ENCODE measurements at places on chromosomes 7 and 10.

GRCh38 chr10:17710181-17710580 lies 41.8 kb upstream of the TMEM236 start:
- no peak for DNase-seq

GRCh38 chr10:110445871-110446270 lies 51.8 kb upstream of the DUSP5 start:
- no peak for DNase-seq

GRCh38 chr10:89470628-89471027 lies 56.3 kb downstream of the IFIT5 start:
- DNase-seq: no peak

DNA sequence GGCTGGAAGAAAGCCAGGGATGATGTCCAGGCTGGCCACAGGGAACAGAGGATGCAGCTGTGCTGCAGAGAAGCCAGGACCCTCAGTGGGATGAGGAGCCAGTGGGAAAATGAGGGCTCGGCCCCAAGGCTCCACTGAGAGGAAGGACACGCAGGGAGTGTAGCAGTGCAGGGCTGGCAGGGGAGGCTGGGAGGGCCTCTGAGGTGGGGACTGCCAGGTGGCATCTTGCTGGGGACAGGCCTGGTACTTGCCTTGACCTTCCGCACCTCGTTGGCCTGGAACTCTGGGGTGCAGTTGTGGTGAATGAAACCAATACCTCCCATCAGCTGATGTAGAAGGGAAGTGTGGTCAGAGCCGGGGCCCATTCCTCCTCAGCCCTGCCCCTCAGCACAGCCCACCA lies 9.2 kb downstream of the IMPDH1 start:
- no peak for DNase-seq

DNA sequence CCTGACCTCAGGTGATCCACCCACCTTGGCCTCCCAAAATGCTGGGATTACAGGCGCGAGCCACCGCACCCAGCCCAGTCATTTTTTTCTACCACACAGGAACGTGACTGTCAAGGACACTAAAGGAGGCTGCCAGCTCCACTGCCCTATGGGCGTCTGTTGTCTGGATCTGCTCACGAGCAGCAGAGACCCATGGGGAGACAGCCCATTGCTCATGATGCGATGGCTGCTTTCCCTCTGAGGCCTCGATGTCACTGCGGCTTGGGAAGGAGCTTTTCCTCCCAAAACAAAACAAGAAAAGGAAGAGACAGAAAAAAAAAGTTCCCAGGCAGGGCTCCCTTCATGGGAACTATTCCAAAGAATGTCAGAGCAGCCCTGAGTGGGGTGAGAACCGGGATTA lies 70.5 kb downstream of the DENND2A start:
- no peak for DNase-seq

- no peak for DNase-seq
Measured at GRCh38 chr7:96596120-96596826, 113.4 kb downstream of the SEM1 start.

- no peak for DNase-seq
Measured at GRCh38 chr10:133230387-133231195, 574 bp downstream of the UTF1 start.

DNA sequence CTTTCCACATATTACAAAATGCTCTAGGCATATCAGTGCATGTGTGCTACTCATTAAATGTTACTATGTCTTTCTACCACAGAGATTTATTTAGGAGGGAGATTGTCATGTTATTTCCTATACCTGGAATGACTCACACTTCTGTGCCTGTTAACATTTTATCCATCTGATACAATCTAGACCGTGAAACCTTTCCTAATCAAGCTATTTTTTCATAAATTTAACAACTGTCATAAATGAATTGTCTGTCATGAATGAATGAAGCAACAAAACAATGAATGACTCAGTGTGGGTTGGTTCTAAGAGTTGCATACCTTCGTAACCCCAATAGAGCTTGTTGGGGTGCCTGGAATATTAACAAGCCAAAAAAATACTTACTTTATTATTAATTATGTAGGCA lies 554.3 kb downstream of the GRM8 start:
- DNase-seq: no peak

DNA sequence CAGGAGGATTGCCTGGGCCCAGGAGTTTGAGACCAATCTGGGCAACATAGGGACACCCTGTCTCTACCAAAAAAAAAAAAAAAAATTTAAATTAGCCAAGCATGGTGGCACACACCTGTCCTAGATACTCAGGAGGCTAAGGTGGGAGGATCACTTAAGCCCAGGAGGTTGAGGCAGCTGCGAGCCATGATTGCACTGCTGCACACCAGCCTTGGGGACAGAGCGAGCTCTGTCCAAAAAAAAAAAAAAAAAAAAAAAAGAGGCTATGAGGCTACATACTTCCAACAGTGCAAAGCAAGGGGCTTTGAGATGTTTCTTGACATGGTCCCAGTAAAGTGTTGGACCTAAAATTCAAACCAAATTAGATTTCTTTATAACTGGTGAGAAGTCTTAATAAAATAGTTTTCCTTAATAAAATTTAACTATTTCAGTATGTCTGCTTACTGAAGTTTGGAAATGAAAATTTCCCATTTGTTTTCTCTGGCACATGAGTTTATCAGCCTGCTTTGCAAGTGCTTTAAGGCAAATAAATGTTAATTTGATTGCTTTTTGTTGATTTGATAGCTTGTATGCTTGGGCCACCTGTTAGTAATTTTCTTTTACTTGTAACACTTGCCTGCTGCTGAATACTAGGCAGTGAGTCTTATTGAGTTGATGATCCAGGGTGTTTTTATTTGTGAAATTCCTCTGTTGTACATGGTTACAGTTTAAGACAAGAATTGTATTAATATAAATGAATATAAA lies 16.1 kb downstream of the CALU start:
- no peak for DNase-seq

GRCh38 chr10:96642973-96643372 lies 56.2 kb upstream of the TM9SF3 start:
- peak; percentile 83 for DNase-seq

- peak; percentile 58 for DNase-seq
Measured at GRCh38 chr7:149126662-149127266, 640 bp upstream of the ZNF425 start.

GRCh38 chr10:104297697-104298660 lies 29.0 kb downstream of the GSTO2 start:
- DNase-seq: peak; percentile 43

- no peak for DNase-seq
Measured at GRCh38 chr10:19048891-19049290, 290 bp downstream of the MALRD1 start.

DNA sequence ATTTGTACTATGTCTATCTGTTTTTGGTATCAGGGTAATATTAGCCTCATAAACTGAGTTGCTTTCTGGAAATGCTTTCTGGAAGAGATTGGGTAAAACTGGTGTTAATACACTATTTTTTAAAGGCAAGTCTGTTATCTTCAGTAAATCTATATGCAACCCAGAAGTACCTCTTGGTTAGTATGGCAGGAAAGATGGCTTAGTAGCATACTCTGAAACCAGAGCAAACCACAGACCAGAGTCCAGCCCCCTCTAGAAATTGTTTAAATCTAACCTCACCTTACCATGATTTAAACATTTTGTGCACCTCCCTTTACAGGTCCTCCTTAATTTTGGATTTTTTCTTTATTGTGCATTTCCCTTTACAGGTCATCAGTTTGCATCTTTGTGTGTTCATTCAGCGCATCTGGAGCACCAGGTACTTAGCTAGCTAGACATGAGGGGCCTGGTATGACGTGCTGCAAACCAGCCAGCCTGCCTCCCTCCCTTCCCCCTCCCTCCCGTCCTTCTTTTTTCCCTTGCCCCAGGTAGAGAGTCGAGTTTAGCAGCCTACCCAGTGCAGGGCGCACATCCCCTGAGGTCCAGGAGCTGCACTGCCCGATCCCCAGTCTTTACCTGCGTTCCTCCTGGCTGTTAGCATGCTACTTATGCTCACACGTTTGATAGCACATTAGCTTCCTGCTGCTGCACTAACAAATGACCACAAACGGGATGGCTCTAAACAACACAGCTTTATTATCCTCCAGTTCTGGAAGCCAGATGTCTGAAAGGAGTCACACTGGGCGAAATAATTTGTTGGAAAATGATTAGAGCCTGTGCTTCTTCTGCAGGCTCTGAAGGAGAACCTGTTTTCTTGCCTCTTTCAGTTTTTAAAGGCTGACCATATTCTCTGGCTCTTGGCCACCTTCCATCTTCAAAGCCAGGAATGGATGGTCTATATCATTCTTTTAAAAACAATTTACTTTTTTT lies 299.9 kb upstream of the HABP2 start:
- no peak for DNase-seq

- DNase-seq: peak; percentile 21
Measured at GRCh38 chr7:33807779-33808482, 97.4 kb upstream of the BMPER start.

- DNase-seq: no peak
Measured at GRCh38 chr7:41692251-41692650, 10.6 kb downstream of the INHBA start.

DNA sequence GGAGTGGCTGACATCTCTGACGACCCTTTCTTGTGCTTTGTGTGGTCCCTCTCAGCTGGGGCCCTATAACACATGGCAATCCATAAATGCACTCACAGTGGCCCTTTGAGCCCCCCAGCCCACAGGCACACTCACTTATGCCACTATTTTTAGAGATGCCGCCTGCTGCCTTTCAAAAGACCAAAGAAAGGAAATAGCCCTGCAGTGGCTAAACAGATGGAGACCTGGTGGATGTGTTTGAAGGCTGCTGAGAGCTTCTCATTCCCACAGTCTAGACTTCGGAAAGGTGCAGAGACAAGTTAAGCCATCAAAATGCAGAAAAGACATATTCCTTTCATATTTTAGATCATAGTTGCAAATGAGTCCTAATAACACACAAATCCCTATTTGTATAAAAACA lies 42.0 kb upstream of the PDZD8 start:
- no peak for DNase-seq

DNA sequence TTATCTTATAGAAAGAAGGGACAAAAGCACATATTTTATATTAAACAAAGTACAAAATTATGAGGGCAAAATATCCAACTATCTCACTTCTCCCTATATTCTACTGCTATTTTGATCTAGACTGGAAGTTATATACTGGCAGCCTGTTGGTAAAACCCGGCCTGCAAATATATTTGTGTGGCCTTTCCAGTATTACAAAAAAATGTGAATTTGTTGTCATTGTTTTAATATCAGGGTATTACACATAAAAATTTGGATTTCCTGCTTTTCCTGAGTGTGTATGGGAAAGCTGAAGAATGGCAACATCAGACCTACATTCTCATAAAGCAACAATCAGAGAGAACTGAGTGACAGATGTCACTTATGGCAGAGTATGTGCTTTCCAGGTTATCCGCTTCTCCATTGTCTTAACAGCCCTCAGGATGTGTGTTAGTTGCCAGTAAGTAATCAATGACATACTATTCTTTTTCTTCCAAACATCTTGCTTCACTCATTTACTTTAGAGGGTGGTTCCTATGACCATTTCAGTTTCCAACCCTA lies 7.3 kb downstream of the SYPL1 start:
- DNase-seq: no peak

- no peak for DNase-seq
Measured at GRCh38 chr7:77426052-77426404, 9.9 kb upstream of the GSAP start.

- DNase-seq: no peak
Measured at GRCh38 chr10:58637352-58637751, 124.7 kb downstream of the BICC1 start.

GRCh38 chr7:27242154-27242553 lies 448 bp upstream of the EVX1 start:
- no peak for DNase-seq

DNA sequence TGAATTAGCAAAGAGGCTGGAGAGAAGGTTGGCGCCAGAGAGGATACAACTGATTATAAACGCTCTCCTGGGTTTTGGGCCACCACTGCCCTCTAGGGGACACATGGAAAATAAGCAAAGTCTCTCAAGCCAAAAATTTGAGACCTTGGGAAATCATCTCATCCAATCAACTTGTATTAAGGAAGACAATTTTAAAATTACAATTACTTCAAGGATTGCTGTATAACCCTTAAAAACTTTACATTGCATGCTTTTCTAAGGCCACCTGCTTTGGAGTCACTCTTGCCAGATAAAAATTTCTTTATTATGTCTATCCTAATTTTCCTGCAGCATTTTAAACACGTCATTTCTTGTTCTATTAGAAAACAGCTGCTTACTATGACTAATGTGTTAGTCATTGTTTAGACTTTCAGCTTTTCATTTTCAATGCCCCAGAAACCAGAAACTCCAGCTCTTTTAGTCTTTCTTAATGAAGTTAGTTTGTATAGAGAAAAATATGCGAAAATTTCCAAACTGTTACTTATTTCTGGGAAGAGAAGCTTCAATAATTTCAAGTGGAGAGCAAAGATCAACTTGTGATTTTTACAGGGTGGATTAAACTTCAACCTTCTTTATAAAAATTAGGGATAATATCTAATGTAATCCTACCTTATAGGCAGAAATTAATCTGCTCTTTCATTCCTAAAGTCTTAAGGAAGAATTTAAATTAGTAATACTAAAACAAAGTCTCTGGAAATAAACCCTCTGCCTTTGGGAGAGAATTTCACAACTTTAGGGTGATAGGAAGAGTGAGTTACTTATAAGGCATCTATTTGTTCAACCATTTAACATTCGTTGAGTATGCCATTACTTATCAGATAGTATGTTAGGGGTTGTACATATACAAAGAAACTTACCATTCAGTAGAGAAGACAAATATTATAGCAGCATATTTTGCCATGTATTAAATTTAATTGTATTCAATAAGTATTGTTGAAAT lies 20.6 kb upstream of the RHOBTB1 start:
- peak; percentile 79 for DNase-seq

GRCh38 chr10:122450353-122450990 lies 4.0 kb upstream of the ARMS2 start:
- DNase-seq: no peak

GRCh38 chr10:35707642-35708425 lies 65.7 kb upstream of the FZD8 start:
- DNase-seq: no peak

- DNase-seq: no peak
Measured at GRCh38 chr10:103643381-103643780, 149.9 kb downstream of the NEURL1 start.

DNA sequence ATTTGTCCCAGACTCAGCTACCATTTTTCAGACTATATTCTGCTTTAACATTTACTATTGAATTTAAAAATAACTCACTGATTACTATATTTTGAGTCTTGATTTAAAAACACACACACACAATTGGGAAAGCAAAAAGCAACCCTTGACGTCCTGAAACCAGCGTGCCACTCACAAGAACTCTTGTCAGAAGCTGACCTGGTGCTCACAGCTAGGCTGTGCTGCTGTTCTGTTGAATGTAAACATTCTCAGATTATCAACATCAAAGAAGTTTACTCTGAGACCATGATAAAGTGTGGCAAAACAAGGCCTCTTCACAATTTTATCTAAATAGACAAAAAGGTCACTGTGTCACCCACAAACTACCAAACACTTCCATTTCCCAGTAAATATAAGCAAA lies 62.6 kb upstream of the CACNA2D1 start:
- DNase-seq: no peak

DNA sequence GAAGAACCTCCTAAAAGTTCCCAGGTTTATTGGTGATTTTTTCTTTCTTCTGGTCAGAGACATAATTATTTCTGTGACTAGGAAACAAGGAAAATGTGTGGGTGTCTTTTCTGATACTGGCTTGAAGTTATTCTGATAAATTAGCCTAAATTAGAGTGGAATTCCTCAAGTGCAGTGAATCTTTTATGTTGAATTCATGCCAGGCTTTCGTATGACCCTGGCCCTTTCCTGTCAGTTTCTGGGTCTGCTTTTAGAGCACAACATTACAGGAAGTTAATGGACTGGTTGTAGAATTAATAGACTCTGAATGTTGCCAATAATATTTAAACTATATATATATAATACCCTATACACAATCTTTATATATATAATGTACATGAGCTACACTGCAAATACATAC lies 230.6 kb upstream of the KIAA1217 start:
- DNase-seq: no peak

- DNase-seq: no peak
Measured at GRCh38 chr7:85102813-85103350, 84.0 kb downstream of the SEMA3D start.
